ENCODE measurements at places on chromosomes 11 and 22.

DNA sequence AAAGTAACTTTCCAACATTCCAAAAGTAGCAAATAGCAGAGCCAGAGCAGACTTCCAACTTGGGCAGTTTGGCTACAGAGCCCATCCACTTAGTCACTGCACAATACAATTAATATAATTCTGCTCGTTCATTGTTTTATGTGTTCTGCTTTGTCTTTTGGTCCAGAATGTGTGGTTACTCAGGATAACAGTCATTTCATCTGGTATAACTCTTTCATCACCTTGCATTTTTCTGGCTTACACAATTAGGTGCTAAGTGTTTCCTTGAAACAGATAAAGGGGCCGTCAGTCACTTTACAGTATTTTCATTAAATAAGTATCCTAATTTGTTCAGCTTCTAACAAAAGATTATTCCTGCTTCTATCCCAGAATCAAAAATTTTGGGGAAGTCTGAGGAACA is 87.2 kb downstream of the LARGE2 start:
- DNase-seq: no peak

DNA sequence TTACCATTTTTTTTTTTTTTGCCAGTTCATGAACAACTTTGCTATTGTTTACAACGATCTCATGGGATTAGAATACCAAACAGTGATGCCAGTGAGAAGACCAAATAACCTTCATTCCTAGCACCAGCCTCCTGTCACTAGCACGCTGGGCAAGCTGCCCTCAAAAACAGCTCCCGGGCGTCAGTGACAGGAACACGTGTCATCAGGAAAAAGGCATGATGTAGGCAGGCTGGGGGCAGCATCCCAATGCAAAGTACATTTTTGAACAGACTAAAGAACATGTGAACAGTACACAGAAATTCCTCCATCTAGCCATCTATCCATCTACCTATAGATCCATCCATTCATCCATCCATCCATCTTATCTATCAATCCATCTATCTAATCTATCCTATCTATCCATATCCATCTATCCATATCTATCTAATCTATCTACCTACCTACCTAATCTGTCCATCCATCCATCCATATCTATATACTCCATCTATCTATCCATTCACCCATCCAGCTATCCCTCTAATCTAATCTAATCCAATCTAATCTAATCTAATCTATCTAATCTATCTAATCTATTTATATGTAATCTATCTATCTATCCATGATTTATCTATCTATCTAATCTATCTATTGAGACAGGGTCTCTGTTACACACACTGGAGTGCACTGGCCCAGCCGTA is 378.5 kb downstream of the SHANK2 start:
- no peak for DNase-seq

GRCh38 chr11:9029422-9029821 is 25.6 kb upstream of the NRIP3 start:
- no peak for DNase-seq

DNA sequence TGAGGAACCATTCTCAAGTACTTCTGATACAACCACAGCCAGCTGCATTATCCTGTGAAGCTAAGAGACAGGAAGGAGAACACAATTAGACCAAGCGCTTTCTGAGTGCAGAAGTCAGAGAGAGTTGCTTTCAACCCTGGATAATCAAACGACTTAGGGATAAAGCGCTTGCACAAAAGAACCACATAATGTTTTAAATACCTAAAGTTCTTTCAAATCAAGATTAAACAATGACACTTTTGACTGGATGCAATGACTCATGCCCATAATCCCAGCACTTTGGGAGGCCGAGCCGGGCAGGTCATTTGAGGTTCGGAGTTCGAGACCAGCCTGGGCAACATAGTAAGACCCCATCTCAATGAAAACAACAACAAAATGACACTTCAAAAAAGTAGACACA is 145.1 kb downstream of the SWAP70 start:
- no peak for DNase-seq

GRCh38 chr11:88167853-88168252 is 7.4 kb downstream of the RAB38 start:
- no peak for DNase-seq

Measured in GM23338 (cell line).